ENCODE measurements at places on chromosomes 4 and X.

DNA sequence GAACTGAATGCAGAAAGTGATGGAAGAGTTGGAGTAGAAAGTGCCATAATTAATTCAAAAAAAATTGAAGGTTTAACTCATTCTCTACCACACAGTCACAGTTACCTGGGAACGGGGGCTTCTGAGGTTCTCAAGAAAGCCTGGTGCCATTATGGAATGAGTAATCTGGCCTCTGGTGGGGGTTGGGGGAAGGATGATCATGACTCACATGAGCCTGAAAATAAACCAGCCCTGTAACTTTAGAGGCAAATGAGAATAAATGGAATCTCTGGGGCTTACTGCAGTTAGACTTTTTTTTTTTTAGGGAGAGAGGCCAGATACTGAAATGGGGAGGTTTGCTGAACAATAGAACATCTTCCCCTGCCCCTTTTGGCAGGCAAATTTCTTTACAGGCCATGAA is 55.3 kb downstream of the SOD3 start:
- no peak for DNase-seq

DNA sequence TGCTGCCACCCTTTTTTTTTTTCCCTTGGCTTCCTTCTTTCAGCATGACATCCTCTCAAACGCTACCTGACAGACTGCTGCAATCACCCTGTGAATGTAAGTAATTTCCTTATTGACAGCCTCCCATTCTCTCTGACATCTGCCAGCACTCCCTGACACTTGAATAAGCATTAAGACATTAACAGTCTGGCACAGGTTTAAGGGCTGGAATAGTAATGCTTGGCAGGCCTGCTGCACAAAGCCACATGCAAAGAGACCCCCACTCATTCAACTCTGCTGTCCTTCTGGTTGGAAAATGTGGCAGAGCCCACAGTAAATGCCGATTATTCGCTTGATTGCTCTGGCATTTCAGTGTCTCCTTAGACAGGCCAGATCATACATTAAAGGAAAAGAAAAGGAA is 28.1 kb upstream of the RASGEF1B start:
- DNase-seq = no peak

GRCh38 chrX:23662853-23663252 is 4.4 kb upstream of the PRDX4 start:
- no peak for DNase-seq

DNA sequence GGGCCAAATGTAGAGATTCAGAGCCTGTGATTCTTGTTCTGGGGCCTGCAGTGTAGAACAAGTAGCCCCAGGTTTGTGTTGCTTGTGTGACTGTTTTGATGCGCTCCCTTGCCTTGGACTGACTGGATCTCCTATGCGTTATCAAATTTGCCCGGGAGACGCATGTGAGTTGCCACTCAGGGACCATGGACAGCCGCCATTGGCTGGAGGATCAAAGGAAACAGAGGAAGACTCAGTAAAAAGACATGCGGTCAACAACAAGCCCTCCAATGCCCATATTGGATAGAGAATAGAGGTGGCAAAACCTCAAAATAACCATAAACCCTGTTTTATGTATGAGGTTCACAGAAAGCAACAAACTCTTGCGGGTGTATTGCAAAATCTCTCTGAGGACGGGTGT is 327.5 kb upstream of the IGFBP7 start:
- no peak for DNase-seq

DNA sequence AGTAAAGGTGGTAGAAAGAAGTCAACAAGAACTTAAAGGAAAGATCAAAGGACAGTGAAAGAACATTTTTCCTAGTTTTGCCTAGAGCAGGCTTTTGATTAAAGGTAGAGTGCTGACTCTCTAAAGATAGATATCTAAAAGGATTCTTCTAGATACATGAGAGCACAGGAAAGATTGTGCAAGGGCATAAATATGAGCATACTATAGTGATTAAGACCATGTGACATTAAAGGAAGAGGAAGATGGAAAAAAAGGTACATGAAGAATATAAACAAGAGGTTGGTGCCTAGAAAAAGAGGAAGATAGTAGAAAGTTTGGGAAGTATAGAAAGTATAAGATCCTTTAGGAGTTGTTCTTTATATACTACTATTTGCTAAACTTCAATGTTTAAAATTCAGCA is 26.1 kb upstream of the TET2 start:
- DNase-seq = no peak

- DNase-seq = no peak
These were observed 202.9 kb downstream of the CHIC1 start for GRCh38 chrX:73765776-73766430.

DNA sequence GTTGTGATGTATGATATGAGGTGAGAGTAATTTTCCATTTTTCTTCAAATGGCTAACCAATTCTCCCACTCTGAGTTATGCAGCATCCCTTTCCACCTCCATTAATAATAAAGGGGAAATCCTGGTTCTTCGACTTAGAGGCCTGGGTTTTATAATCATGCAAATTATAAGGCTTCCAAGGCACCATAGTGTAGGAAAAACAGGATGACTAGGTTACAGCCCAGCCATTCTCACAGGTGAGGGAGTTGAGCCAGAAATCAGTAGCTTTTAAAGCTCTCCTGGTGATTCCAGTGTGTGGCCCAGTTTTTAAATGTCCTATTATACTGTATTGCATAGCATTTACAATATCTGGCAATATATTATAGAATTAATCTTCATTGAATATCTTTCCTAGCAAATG is 203.1 kb downstream of the ARHGEF9 start:
- no peak for DNase-seq

DNA sequence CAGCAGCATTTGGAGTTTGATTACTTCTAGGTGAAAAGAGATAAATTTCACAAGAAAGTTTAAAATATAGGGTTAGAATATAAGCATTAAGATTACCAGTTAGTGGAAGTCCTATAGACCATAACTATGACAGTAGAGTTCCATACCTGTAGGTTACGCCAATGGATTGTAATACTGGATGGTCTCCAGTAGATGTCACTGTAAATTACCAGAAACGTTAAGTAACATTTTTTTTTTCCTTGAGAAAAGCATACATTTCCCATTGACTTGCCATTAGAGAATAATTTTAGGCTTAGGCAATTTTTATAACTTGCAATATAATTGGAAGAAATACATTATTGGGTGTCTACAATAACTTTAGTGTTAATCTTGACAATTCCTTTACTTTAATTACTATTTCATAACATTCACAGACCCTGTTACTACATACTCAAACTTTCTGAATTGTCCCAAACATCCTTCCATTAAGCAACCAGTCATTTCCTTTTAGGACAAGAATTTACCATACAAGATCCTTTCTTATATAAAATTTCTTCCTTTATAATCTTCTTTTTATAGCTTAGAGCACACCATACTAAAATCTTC is 304.1 kb upstream of the TECRL start:
- DNase-seq = no peak

GRCh38 chr4:66647926-66648325 is 897.4 kb downstream of the CENPC start:
- DNase-seq = no peak

DNA sequence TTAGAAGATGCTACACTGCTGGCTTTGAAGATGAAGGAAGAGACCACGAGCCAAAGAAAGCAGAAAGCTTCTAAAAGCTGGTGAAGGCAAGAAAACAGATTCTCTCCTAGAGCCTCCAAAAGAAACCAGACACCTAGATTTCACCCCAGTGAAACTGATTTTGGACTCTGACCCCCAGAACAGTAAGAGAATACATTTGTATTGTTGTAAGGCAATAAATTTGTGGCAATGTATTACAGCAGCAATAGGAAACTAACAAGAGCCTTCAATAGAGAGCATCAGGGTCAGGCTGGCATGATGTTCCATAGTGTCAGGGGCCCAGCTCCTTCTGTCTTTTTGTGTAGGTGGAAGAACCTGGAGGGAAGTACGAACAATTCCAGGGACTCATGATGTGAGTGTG is 6.0 kb upstream of the TEC start:
- no peak for DNase-seq

- DNase-seq = no peak
These were observed 255.1 kb upstream of the LDB2 start for GRCh38 chr4:17153572-17153971.

DNA sequence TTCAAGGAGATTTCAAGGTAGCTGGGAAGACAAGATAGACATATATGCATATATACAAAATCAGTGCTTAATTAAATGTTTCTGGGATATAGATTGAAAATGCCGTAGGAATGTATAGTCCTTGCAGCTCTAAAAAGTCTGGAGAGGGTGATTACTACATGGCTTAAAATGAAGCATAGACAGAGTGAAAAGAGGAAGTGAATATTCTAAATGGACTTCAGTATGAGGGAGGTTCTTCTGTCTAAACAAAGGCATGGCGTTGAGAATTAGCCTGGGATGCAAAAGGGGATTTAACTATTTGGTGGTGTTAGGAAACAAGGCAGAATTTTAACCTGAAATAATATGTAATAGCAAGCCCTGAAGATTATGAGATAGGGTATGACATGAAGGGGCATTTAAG is 141.5 kb upstream of the FRMPD4 start:
- no peak for DNase-seq

DNA sequence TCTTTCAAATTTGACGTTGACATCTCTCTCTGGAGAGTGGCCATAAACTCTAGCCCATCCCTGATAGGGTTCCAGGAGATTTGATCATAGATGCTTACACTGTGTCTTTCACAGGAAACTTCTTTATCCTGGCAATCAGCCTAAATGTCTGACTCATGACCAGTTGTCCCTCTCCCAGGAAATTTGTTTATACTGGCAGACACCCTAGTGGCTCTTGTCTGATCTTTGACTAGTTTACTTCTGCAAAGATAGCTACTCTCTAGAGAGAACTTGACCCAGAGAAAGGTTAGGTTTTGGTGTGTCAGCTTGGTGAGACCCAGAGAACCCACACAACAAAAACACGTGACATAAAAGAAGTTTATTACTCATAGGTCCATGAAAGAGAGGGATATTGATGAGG is 509.8 kb downstream of the CENPC start:
- no peak for DNase-seq

DNA sequence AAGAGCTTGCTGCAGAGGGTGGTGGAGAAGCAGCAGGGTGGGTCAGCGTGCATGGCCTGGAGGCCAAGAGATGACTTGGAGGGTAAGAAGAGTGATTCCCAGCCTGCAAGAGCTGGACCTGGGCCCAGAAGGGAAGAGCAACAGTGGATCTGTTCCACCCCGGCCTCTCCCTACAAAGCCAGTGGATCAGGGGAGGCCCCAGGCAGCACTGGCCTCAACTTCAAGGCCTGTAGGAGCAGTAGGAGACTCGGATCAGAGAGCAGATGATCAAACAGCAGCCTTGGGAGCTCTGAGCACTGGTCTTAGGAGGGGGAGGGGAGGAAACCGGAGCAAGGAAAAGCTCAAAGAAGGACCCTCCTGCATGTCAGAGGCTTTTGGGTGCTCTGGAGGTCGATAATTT is 7.6 kb downstream of the L1CAM start:
- no peak for DNase-seq

DNA sequence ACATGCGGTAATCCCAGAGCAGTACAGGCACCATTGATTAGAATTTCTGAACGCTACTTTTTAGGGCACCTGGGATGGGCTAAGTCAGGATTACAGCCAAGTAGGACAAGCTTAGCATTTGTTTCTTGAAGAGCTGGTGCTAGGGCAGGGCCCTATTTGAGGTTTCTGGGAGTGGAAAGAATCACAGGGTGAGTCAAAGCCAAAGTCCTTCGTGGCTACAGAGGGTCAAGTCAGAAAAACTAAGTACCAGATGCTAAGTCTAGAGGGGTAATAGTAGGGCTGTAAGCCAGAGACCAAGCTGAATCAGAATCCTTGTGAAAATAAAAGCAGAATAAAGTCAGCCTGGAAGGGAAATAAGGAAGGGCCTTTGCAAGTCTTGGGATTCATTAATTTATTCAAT is 448.6 kb downstream of the ZIC3 start:
- DNase-seq = no peak

GRCh38 chr4:7347981-7348380 is 86.7 kb downstream of the PSAPL1 start:
- DNase-seq = no peak

DNA sequence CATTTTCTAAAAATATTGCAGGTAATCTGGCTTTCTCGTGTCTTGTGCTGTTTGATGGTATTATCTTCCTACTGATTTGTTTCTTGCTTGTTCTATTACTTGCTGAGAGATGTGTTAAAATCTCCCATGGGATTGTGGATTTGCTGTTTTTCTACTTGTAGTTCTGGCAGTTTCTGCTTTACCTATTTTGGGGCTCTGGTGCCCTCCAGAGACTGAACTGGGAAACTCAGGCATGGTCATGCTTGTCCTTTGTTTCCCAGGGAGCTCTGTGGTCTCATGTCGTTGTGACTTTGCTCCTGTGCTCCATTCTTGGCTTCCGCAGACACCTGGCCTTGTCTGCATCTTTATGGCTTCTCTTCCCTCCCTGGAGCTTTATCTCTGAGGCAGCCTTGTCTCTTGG is 39.5 kb downstream of the NSD2 start:
- no peak for DNase-seq

GRCh38 chrX:24335871-24336270 is 22.0 kb upstream of the SUPT20HL2 start:
- DNase-seq = no peak

DNA sequence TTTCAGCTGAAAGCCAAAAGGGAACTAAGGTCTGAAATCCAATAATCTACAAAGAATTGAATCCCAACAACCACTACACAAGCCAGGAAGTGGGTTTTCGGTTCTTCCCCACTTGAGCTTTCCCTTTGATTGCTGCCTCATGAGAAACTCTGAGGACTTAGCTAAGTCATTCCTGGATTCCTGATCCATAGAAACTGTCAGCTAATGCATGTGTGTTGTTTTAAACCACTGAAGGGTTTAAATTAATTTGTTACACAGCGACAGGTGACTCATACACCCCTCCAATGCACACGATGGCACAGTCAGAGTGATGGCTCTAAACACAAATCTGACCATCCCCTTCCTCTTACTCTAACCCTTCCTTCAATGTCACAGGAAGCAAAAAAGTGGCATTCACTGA is 282.9 kb downstream of the RAB28 start:
- DNase-seq = no peak
